Activated naive CD8-positive, alpha-beta T cell treated with anti-CD3 and anti-CD28 coated beads, Interleukin-2, amount 50 U/mL, for 24 hours (primary cell): ENCODE measurements at places on chromosomes 5 and 9.

- no peak for DNase-seq
Measured at GRCh38 chr5:129917224-129917623, 13.0 kb downstream of the CHSY3 start.

DNA sequence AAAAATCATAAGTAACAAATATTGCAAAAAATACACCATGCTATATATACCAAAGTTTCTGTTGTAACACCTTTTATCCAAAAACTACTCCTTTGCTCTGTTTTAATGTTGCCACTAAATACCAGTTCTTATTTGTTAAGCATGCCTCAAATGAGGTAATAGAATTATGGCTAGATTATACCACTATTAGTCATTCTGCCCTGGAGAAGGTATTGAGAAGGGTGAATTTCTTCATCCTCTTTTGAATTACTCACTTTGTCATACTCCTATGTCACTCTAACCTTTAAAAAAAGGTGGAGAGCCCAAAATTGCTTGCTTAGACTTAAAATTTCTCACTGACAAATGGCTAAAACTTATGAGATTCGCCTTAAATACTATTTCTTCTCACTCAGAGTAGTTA is 750.9 kb downstream of the MAT2B start:
- DNase-seq = no peak

DNA sequence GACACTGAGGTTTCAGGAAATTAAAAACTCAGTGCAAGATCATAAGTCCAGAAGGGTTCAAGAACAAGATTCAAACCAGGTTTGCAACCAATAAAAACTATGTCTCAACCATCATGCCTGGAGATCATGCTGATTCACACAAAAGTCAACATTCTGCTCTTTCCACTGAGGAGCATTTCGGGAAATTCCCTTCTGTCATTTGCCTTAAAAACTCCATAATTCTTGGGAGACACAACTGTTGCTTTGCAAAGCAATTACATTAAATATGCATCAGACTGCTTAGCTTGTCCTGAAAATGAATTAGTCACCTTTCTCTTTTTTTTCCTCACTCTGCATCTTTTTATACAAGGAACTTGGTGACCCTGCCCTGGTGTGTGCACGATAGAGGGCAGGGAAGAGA is 275.9 kb upstream of the ZNF462 start:
- DNase-seq = no peak

DNA sequence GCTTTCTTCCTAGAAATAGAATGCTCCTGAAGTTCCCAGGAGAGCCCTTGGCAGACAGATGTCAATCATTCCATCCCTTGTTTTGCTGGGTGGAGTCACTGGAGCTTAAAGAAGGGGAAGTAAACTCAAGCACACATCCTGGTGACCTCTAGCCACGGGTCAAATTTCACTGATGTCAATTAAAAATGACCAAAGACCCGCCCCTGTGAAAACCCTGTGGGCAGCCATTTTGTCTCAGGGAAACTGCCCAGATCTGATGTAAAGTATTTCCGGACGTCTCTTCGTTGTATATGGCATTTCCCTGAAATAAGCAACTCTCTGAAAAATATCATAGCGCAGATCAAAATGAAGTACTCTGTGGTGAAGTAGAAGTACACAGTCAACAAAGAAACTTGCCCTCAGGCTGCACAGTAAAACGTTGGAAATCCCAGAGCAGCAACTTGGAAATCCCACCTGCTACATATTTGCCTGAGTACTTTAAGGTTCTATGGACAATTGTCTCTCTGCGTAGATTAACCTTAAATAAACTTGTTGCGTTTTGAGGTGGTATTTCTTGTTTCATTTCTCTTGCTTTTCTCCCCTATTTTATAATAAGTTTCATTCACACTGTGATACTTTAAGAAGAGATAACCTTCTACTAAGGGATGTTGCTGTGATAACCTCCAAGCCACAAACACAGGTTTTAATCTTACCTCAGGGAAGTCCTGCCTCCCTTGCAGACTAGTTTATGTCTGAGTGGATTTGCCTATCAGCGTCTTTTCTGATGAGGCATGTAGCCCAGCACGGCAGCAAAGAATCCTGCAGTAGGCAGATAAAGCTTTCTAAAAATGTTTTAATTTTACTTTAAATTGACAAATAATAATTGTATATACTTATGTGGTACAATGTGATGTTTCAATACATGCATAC is 60.9 kb upstream of the PIP5K1B start:
- no peak for DNase-seq

DNA sequence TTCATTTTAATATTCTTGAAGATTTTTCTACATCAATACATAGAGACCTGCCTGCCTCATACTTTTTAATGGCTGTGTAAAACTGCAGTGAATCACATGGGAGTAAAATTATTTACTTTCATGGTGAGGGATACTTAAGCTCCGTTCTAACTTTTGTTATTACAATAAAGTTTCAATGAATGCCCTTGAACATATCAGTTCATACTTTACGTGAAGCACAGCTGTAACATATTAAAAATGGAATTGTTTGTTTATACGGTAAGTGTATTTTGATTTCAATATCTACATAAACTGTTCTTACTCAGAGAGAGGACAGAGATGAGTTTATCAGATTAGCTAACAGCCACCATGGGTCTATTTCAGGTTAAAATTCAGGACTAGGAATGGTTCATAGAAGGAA is 155.1 kb downstream of the NR3C1 start:
- DNase-seq = no peak

DNA sequence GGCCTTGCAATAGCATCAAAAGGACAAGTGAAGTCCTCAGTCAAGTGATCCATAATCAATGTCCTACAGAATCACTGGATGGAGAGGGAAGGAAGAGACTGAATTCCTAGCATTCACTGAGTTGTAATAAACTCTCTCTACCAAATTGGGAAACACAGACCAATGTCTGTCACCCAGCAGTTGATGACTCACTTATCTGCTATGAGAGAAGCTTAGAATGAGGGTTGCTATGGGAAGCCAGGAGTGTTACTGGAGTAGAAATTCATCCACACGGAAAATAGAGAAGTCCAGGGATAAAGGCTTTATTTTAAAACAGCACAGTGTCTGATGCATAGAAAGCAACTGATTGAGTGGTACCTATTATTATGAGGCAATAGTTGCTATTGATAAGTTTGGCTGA is 407.4 kb downstream of the BRINP1 start:
- DNase-seq = no peak

GRCh38 chr5:10552183-10553143 is 11.4 kb upstream of the ANKRD33B start:
- no peak for DNase-seq

DNA sequence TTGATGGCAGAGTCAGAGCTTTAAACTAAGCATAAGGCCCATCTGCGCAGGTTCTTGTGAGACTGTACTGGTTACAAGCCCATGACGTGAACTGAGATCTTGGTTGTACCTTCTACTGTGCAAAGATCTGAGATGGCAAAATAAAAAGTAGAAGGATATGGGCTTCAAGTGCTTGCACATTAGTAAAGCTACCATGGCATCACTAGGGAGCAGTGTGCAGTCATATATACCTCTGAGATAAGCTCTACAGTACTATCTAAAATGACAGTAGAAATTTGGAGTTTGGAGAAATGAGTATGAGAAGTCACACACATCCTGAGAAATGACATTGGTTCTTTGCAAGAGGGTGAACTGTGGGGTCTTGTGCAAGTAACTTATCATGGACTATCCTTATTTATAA is 408.2 kb upstream of the PRR16 start:
- DNase-seq = no peak

GRCh38 chr9:83069651-83070050 is 6.7 kb upstream of the RASEF start:
- no peak for DNase-seq

GRCh38 chr9:87547671-87548081 is 50.0 kb downstream of the DAPK1 start:
- no peak for DNase-seq
